ENCODE measurements at places on chromosomes 13 and 19.

DNA sequence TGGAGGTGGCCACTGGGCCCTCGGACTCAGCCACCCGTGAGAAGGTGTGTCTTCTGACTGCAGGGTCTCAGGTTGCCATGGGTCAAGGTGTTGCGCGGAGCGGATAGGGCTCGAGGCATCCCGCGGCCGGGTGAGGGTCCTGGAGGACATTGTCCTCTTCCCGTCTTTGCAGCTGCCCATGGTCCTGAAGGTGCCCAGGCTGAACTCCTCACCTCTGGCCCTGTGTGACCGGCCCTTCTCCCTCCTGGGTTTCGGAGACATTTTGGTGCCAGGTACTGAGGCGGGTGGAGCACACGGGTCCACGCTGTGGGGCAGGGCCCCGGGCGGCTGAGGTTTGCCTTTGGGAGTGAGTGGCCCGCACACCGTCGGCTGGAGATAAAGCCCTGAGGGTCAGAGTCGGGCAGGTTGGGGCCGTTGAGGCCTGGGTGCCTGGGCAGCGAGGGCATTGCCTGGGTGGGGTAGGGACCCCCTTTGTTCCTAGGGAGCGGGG is 15.6 kb upstream of the TMPRSS9 start:
- DNase-seq: no peak

- no peak for DNase-seq
Measured at GRCh38 chr19:6354098-6354674, 7.1 kb upstream of the CLPP start.

DNA sequence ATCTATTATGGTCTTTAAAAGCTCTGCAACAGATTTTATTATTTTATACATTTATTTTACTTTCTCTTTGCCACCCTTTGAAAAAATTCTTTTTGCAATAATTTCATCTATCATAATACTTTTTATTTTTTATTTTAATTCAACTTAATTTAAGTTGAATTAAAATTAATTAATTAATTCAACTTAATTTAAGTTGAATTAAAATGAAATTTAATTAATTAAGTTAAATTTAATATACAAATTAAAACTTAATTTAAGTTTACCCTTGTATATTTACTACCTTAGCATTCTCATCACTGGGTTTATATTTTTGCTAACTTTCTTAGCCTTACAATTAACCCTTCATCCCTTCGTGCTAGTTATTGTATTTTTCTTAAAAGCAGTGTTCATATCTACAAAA is 301.4 kb downstream of the SLITRK5 start:
- no peak for DNase-seq

DNA sequence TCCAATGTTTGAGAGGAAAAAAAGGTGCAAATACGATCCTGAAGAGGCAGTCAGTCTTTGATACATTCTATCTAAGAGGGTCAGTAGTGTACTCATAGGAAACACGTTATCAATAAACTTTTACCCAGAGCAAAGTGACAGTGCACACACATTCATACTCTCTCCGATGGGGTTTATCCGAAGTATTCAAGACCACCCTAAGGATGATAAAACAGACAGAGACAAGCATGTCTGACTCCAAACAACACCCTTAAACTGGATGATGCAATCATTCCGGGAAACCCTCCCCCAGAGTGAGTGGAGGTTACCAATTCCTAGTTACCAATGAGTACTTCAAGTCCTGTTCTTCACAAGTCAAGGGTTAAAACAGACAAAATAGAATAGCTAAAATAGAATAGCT is 79.1 kb downstream of the DNAJC3 start:
- DNase-seq: no peak

- no peak for DNase-seq
Measured at GRCh38 chr13:39054112-39054511, 15.9 kb downstream of the NHLRC3 start.

DNA sequence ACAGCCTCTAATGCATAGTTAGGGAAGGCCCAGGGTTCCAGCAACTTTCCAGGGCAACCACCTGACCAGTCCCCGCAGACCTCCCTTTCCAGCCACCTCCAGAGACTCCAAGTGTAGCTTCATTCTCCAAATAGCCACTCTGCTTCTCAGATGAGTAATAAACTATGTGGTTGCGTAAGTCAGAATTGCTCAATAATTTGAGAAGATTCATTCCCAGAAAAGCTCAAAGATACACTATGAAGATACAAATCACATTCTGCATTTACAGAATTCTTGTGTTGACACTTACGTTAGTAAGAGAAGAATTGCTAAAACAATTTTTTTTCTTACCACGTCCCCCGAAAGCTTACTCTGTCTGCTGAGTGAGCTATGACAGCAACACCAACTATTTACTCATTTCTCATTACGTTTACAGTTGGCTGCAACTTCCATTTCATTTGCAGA is 8.2 kb upstream of the LATS2 start:
- DNase-seq: peak; percentile 54

DNA sequence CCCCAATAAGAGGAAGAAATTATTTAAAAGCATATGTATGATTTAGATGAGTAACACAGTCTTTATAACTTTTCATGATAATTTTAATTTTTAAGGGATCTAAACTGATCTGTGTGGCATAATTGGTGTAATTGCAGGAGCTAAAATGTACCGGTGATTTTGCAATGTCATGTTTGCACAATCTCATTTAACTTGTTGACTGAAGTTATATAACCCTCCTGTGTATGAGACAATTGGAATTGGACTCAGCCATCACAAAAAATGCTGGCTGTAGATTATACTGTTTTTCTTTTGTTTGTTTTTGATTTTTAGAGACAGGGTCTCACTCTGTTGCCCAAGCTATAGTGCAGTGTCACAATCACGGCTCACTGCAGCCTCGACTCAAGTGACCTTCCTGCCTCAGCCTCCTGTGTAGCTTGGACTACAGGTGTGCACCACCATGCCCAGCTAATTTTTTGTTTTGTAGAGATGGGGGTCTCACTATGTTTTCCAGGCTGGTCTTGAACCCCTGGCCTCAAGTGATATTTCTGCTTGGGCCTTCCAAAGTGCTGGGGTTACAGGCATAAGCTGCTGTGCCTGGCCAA is 26.1 kb downstream of the FGF9 start:
- DNase-seq: no peak

- no peak for DNase-seq
Measured at GRCh38 chr19:43265664-43266025, 3.7 kb downstream of the PSG9 start.

GRCh38 chr13:50864492-50864891 is 21.0 kb upstream of the DLEU7 start:
- no peak for DNase-seq

DNA sequence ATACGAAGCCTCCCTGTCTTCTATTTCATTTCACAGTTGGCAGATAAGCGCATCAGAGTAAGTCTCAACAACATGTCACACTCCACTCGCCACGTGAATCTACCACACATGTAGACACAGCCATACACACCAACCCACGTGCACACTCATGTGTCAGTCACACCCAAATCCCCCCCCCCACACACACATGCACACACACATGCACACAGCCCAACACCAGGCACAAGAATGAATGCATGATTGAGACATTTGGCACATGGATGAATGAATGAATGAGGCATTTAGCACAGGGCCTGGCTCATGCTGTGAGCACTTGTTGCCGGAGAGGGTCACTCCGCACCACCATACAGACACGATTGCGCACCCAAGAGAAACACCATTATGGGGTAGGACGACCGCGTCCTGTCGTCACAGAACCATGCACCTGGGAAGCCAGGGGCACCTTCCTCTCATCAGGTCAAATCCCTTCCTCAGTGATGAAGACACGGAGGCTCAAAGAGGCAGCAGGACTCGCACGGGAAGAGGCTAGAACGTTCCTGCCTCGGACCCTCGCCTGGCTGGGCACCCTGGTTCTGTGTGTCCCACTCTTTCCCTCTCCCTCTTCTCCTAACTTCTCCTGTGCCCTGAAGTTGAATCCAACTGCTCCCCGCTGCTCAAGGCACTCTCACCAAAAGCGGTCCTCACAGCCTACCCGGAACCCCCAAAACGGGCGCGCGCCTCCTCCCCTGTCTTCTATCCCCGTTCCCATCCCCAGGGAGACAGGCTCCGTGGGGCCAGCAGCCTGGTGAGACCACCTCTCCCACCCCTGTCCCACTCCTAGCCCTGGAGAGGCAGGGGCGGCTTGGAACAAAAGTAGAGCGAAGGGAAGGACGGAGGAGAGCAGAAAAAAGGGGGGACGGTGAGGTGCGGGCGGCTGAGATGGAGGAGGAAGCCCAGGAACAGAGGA is 1.3 kb downstream of the MEIS3 start:
- DNase-seq: no peak

DNA sequence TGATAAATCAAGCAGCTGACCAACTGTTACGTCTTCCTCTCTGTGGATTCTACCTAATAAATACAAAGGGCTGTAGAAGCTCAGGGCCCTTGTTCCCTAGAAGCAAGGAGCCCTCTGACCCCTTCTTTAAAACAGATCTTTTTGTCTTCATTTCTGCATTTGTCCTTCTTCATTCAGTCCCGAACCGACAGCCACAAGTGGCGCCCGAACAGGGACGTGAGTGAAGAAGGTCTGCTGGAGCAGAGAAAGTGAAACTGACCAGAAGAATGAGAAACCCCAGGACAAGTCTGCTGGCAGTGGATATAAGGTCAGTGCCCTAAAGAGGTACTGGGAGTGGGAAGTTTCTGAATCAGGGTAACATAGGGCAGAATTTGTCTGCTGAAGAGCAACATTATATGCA is 13.1 kb downstream of the ZNF773 start:
- no peak for DNase-seq

GRCh38 chr19:16260160-16260811 is 62.6 kb downstream of the AP1M1 start:
- DNase-seq: no peak

- no peak for DNase-seq
Measured at GRCh38 chr19:32264568-32264967, 80.8 kb upstream of the ZNF507 start.

GRCh38 chr13:75544681-75545330 is 4.8 kb upstream of the UCHL3 start:
- DNase-seq: no peak

GRCh38 chr19:46493236-46494145 is 2.2 kb downstream of the PNMA8B start:
- peak; percentile 47 for DNase-seq

DNA sequence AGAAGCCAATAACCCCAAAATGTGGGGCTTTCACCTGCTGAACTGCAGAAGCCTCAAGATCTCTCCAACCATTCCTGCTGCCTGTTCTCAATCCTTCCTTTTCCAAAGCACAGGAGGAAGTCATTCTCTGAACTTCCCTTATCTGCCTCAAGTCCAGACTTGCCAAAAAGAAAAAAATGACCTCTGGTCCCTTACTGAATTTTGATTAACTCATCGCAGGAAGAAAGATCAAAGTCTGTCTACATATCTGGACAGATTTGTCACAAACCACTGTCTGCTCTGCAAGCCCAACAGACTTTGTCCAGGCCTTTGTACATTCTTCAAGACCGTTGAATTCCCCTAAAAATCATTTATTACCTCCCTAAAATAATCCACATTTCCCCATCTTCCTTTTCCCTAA is 126.5 kb upstream of the NBEA start:
- no peak for DNase-seq

- no peak for DNase-seq
Measured at GRCh38 chr19:3684054-3684816, 16.0 kb downstream of the PIP5K1C start.

DNA sequence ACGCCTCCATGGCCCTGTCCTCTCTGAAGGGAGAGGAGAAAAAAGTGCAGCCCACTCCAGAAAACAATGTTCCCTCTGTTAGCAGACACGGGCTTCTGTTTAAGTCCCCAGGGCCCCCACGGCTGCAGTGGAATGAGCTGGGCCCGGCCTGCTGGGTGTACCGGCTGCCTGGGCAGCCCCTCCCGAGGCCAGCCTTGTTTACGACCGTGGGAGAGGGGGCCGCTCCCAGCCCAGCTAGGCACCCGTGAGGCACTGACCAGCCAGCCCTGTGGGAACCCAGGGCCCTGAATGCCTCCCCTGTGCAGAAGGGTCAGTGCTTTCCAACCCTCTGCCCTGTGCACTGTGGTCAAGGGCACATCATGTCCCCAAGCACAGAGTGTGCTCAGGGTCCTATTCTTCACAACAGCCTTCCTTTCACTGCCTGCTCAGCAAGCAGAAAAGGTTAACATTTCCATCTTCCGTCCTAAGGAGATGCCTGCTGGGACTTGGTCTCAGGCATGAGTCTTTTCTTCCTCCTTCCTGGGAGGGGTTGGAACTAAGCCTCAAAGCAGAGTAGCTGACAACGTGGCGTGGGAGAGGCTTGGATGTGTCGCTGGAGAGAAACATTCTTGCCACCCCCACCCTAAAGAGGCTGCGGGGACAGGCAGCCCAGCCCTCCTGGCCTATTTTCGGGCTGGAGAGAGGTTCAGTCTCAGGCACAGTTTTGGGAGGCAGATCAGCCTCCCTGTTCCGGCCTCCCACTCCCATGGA is 90.1 kb downstream of the RGCC start:
- DNase-seq: peak; percentile 66

DNA sequence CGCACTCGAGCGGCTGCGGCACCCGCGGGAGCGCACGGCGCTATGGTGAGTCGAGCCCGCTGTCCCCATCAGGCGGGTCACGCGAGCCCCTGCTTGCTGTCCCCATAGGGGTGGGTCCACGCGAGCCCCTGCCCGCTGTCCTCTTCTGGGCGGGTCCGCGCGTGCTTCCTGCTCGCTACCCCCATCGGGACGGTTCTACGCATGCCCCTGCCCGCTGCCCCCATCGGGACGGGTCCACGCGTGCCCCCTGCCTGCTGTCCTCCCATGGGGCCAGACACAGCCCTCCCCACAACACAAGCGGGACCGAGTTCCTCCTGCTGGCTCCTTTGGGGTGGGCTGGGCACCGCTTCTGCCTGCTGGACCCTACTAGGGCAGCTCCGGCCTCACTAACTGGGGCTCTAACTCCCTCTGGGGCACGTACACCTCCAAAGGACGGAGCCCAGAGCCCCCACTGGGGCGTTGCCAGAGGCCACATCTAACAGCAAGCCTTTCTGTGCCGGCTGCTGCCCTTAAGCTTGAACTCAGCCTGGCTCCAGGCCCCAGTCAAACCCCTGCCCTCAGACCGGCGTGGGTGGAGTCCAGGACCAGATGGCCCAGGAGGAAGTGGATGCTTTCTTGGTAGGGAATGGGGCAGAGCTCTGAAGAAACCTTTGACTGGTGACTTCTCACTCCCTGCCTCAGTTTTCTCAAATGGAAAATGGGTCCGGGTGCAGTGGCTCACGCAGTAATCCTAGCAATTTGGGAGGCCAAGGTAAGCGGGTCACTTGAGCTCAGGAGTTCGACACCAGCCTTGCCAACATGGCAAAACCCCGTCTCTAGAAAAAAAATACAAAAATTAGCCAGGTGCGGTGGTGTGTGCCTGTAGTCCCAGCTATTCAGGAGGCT is 722 bp downstream of the COLGALT1 start:
- no peak for DNase-seq

DNA sequence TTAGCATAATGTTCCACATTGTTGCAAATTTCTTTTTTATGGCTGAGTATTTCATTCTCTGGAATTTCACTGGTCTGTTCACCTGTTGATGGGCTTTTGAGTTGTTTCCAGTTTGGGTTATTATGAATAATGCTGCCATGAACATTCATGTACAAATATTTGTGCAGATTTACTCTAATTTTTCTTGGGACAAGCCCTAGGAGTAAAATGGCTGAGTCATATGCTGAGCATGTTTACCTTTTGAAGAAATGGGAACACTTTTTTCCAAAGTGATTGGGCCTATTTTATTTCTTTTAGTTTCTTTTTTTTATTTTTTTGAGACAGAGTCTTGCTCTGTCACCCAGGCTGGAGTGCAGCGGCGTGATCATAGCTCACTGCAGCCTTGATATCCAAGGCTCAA is 4.7 kb upstream of the FBL start:
- DNase-seq: no peak
